Foreskin keratinocyte (primary cell): ENCODE measurements at places on chromosomes 3 and 15. TPM values are rescaled to one million over a fixed set of nuclear protein-coding genes. Genes with fewer than 3 reads are reported as not detected.

- DNase-seq: peak; percentile 6
Measured at GRCh38 chr3:114362815-114363214, 69.0 kb downstream of the TIGIT start.

- DNase-seq: no peak
Measured at GRCh38 chr3:62837145-62837787, 38.0 kb downstream of the CADPS start.

GRCh38 chr3:184784731-184785500 is 27.1 kb upstream of the VPS8 start:
- no peak for DNase-seq

- DNase-seq: no peak
Measured at GRCh38 chr15:57509126-57509525, 82.6 kb upstream of the MYZAP start.

DNA sequence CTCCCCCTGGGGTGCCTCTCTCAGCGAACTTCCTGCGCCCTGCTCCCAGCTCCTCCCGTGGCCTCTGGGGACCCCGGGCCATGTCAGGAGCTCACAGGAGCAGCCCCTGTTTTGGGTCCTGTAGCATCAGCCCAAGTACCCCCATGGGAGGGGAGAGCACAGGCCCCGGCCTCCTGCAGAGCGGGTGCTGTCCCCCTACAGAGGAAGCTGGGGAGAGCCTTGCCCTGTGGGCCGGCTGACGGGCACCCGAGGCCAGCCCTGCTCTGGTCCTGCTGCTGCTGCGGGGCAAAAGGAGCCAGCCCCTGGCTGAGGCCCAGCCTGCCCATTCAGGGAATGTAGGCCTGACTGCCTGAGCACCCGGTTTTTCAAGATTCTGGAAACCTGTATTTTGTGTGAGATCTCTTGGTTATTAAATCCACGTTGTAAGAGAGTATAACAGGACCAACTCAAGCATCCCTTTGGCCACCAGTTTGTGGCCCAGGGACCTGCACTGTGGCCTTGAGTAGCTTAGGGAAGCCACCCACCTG is 12.4 kb downstream of the PLXNA1 start:
- no peak for DNase-seq

DNA sequence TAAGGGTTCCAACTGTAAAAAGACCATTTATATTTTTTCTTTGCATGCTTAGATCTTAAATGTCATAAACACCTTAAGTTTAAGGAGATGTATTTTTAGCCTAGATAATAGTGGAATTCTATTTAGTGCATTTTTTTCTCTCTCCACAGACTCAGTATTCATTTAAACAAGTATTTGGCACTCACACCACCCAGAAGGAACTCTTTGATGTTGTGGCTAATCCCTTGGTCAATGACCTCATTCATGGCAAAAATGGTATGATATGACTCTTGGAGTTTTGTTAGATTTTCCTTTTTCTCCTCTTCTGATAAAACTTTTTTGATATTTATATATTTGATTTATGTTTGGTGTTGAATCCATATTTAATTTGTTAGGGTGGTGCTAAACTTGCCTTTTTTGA is 7.3 kb downstream of the KIF23 start:
- no peak for DNase-seq

DNA sequence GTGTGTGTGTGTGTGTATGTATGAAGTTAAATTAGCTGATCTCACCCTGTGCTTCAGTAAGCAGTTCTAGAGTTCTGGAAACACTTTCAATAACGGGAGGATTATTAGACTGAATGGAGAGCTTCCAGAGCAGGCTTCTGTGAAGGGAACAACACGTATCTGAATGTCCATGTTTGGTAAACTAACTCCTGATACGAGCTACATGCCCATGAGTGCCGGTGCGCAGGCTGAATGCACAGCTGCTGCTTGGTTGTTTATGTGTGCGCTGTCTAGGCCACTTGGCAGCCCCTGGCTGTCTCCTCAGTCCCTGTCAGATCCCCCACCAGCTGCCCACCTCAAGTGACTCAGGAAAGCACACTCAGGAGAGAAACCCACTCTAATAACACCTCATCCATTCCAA is 137.0 kb downstream of the EPHB1 start:
- DNase-seq: no peak

DNA sequence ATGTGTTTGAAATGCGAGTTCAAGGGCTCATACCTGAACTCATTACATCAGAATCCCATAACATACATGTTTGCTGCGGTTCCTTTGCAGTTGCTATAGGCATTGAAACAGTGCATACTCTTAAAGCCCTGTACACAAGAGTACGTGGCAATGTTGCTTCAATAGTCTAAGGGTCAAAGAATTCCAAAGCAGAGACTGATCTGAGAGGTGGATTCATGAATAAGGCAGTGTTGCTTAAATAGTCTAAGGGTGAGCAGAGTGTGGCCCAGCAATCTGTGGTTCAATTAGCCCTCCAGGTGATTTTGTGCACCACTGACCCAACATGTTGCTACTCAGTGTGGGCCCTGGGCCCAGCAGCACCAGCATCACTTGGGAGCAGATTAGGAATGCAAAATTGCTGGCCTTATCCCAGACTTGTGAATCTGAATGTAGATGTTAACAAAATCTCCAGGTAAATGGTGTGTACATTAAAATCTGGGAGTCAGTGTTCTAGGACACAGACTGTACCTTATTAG is 314.7 kb upstream of the UMPS start:
- DNase-seq: no peak

GRCh38 chr15:58595516-58596263 is 153.8 kb downstream of the ADAM10 start:
- DNase-seq: no peak

DNA sequence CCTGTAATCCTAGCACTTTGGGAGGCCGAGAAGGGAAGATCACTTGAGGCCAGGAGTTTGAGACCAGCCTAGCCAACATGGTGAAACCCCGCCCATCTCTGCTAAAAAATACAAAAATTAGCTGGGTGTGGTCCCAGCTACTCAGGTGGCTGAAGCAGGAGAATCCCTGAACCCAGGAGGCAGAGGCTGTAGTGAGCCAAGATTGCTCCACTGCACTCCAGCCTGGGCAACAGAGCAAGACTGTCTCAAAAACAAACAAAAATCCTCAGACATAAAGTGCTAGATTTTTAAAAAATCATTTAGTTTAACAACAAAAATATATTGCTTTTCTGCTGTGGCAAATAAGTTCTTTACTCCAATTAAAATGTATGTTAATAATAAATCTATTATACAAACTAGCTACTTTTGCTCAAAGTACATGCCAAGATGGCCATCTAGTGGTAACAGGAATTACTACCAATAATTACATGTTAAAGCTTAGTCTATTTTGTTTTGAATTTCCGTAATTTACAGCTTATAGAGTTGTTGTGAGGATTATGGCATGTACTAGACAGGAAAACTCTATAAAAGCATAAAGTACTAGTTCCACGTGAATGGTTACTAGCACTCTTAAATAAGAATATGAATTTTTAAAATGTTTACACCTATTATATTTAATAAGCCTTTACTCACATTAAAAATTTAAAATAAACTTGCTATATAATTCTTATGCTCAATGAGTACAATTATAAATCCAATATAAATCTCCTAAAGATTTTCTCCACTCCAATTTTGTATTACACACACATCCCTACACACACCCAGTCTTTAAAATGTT is 39.0 kb downstream of the GABPB1 start:
- peak; percentile 23 for DNase-seq

DNA sequence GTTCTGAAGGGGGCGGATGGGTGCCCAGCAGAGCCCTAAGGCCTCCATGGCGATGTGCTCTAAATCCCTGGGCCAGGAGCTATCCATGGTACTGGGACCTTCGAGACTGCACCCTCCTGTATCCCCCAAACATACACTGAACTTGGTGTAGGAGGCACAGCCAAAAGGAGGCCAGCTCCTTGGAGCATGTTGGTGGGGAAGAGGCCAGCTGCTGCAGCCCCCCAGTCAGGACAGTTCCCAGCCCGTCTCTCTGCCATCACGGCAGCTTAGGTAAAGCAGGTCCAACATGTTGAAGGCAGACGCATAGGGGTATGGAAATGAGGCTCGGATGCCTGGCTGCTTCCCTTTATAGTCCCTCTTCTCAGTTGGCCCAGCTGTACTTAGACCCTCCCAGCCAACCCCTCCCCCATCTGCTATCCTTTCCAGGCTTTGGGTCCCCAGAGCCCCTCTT is 1.8 kb downstream of the CAMKV start:
- no peak for DNase-seq

- no peak for DNase-seq
Measured at GRCh38 chr3:187296911-187297310, 5.4 kb upstream of the MASP1 start.

- DNase-seq: no peak
Measured at GRCh38 chr3:61996366-61996765, 377.0 kb downstream of the FEZF2 start.

GRCh38 chr3:106191211-106191610 is 322.4 kb upstream of the CBLB start:
- DNase-seq: no peak

GRCh38 chr15:70262591-70263274 is 165.0 kb upstream of the TLE3 start:
- DNase-seq: no peak

GRCh38 chr3:57586778-57587177 is 10.4 kb downstream of the ARF4 start:
- DNase-seq: no peak

DNA sequence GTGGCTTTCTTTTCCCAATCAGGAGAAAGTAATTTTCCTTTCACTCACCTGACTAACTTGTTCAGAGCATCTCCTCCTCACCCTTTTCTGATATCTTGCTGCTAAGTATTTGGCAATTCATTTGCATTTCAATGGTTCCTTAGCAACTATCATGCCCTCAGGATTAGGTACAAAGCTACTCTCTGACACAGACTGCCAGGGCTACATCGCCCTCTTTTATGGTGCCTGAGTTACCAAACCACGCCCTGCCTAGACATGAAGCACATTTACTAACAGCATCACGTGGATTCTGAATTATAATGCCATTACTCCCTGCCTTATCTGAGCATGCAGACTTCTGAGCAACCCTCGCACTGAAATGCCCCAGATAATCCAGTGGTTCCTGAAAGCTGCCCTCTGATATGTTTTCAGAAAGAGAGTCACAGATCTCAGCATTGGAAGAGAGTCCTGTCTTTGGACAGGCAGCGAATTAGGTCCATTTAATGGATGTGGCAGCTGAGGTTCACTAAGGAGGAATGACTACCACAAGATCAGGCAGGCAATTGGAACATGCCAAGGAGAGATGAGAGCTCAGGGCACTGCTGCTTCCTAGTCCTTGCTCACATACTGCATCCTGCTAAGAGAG is 14.5 kb downstream of the EPHB1 start:
- peak; percentile 31 for DNase-seq

- peak; percentile 74 for DNase-seq
Measured at GRCh38 chr3:30401971-30402370, 204.4 kb upstream of the TGFBR2 start.

GRCh38 chr3:183393625-183394024 is 34.8 kb downstream of the MCF2L2 start:
- no peak for DNase-seq

GRCh38 chr15:70589221-70589620 is 174.1 kb downstream of the UACA start:
- DNase-seq: no peak

Gene EXOSC7
- total RNA-seq: 63.3 and 66.8 TPM in 2 replicates

Gene PDCD7
- 18.5 and 20.9 TPM in 2 replicates for total RNA-seq

Gene GRM2
- not detected in 2 replicates for total RNA-seq

Gene FAM81A
- 0.56 and 0.78 TPM in 2 replicates for total RNA-seq

Gene LRTM1
- total RNA-seq: not detected in 2 replicates

Gene PCBP4
- total RNA-seq: 30.9 and 33.4 TPM in 2 replicates

Gene DCP1A
- total RNA-seq: 9.9 and 12.2 TPM in 2 replicates

Gene CDC25A
- 21.7 and 29.0 TPM in 2 replicates for total RNA-seq
